ENCODE measurements at places on chromosomes 3 and 15. TPM values are rescaled to one million over a fixed set of nuclear protein-coding genes. Genes with fewer than 3 reads are reported as not detected.

RHCG gene
- not detected for total RNA-seq

P4HTM gene
- 36.1 TPM for total RNA-seq

SCN5A gene
- not detected for total RNA-seq

PLSCR5 gene
- total RNA-seq = not detected

DNA sequence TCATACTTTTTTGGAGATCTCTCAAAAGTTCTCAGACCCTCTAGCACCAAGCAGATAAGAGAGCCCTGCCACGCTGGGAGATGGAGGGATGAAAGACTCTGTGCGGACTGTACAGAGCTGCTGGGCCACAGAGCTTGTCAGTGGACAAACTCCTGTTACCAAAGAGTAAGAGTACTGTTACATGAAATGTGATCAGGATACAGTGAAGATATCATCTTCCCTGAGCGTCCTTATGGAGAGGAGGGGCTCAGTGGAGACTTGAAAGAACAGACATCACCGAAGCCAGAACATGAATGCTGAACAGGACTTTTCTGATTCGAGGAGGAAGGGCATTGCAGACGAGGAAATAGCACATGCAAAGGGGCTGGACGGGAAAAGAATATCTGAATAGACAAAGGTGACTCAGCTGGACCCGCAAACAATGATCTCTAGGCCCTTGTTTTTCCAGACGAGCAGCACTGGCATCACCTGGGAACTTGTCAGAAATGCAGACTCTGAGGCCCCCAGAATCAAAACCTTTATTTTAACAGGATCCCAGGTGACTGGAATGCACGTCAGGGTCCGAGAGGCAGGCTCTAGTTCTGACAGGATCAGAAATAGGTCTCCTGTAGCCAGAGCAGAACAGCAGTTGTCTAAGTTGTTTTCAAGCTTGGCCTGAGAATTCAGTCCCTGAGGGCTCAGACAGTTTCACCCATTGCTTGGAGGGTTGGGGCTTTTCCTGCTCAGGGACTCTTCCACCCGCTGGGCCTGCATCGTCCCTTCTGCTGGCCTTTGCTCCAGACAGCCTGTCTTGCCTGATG is 277.9 kb downstream of the RPLP1 start:
- H3K4me1 ChIP-seq = peaks cover 18% of the 10 kb centered on the region
- H3K36me3 ChIP-seq = no peaks in the 10 kb centered on the region
- DNase-seq = no peak
- no peak overlapping the region for H3K27ac ChIP-seq

DNA sequence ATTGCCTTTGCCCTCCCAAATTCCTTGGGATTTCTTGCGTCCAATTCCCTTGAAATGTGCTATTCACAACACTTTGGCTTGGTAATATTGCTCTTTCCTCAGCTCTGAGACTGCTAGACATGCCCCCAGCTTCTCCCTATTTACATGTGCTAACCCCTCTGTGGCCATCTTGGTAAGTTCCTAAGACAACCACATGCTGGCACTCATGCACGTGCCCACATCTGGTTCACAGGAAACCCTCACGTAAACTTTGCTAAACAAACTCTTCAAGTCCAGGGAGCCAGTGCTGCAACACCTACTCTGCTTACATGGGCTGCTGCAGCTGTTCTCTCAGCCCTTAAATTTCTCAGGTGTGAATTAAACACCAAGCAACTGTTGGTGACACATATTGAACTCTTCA is 121.8 kb downstream of the ADAMTSL3 start:
- no peaks in the 10 kb centered on the region for H3K27me3 ChIP-seq
- DNase-seq = no peak
- no peak overlapping the region for H3K27ac ChIP-seq
- no peaks in the 10 kb centered on the region for H3K36me3 ChIP-seq
- H3K4me3 ChIP-seq = no peak overlapping the region

GRCh38 chr15:64137226-64137833 is 14.2 kb upstream of the SNX22 start:
- no peak overlapping the region for H3K4me3 ChIP-seq
- DNase-seq = peak; percentile 60
- peaks cover 6% of the 10 kb centered on the region for H3K4me1 ChIP-seq

GRCh38 chr3:32432711-32433530 is 41.3 kb downstream of the CMTM7 start:
- no peak overlapping the region for H3K27ac ChIP-seq
- H3K27me3 ChIP-seq = no peaks in the 10 kb centered on the region
- no peaks in the 10 kb centered on the region for H3K36me3 ChIP-seq
